ENCODE measurements at places on chromosomes 13 and 19. TPM values are rescaled to one million over a fixed set of nuclear protein-coding genes. Genes with fewer than 3 reads are reported as not detected.

DNA sequence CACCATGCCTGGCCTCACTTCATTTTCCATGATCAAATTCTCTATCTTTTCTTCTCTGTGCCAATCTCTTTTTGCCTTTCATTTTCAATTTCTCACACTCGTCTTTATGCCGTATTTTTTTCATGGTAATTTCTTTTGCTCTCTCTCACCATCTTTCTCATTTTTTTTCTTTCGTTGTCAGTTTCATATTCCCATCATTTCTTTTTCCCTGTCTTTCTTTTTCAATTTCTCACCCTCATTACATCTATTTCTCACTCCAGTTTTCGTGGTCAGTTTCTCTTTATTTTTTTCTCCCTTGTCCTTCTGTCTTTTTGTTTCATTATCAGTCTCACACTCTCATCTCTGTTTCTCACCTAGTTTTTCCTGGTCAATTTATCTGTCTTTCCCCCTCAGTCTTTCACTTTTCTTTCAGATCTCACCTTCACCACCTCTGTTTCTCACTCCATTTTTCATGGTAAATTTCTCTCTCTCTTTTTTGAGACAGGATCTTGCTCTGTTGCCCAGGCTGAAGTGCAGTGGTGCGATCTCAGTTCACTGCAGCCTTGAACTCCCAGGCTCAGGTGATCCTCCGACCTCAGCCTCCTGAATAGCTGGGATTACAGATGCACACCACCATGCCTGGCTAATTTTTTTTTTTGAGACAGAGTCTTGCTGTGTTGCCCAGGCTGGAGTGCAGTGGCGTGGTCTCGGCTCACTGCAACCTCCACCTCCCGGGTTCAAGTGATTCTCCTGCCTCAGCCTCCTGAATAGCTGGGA, 14.1 kb downstream of the SSC5D start:
- no peak for DNase-seq

- no peak for DNase-seq
These were observed 1024.0 kb upstream of the PCDH9 start for GRCh38 chr13:68254151-68254550.

DNA sequence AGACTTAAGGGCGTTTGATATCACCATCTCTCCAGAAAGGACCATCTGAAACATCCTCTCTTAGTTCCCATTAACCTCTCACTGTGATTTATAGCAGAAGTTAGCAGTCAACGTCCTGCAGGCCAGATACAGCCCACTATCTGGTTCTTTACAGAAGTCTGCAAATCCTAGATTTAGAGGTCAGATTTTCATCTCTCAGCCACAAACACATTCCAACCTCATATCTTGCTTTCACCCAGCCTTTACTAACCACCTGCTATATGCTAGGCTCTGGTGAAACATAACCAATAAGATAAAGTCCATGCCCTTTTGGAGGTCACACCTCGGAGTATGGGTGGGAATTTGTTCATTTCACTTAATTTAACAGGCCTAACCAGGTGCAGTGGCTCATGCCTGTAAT, 76.8 kb upstream of the CACNA1A start:
- no peak for DNase-seq

TEX26 gene
- total RNA-seq: 0.97 TPM

- DNase-seq: no peak
These were observed 848.7 kb upstream of the MIR17HG start for GRCh38 chr13:90498816-90499215.

ZNF730 gene
- total RNA-seq: not detected

- DNase-seq: no peak
These were observed 81.0 kb downstream of the NUFIP1 start for GRCh38 chr13:44908266-44908665.

DNA sequence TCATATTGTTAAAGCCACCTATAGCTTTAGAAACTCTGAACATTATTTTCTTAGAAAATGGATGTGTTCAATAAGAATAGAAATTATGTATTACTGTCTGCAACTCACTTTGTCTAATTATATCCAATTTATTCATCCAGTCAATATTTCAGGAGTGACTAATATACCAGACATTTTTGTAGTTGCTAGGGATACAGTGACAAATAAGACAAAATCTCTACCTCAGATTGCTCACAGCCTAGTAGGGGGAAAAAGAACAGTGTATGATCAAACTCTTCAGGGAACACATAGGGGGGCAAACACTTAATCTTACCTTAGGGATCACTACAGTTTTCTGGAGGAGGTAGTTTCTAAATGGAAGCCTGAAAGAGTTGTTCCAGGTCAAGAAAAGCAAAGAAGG, 8.6 kb downstream of the BRCA2 start:
- no peak for DNase-seq

ZNF813 gene
- 3.1 TPM for total RNA-seq

GRCh38 chr13:25300861-25301346, 521 bp upstream of the NUP58 start:
- DNase-seq: no peak

DNA sequence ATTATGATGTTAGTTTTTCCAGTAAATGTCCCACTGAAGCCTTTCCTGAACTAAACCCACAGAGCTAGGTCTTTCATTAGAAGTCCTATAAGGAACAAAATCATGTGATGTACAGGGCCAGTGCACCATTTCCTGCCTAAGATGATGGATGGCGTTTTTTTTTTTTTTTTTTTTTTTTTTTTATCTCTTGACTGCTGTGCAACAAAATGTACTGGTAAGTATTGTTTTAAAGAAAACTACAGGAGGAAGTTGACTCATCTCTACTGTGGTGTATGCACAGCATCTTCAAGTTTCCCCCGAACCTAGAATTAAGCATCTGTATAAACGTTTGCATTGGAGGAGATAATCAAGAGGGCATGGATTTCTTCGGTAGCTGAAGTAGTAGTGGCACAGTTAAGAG, 197.5 kb downstream of the NBEA start:
- DNase-seq: no peak

LRRC8E gene
- not detected for total RNA-seq
